ENCODE measurements at places on chromosomes 12 and 14.

DNA sequence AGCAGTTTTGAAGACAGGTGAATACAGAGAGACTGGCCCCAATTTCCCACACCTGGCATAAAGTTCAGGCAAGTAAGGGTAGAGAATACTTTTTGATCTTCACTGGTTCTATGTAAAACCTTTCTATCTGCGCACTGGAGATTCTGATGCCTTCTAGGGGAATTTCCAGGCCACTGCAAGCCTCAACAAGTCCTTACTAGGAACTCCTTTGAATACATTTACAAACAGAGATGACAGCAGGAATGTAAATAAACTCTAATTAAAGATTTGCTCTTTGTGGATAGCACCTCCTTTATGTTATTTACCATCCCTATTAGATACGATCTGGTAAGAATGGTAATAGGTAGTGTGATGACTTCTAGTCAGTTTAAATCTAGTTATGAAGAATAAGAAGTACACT lies 69.2 kb downstream of the NTN4 start:
- peak; percentile 27 for DNase-seq

- DNase-seq = no peak
Measured at GRCh38 chr14:72692696-72693095, 201.2 kb downstream of the DPF3 start.

GRCh38 chr14:97408937-97409815 lies 612.0 kb downstream of the VRK1 start:
- no peak for DNase-seq

GRCh38 chr12:52082669-52082987 lies 3.1 kb downstream of the SMIM41 start:
- DNase-seq = no peak

GRCh38 chr12:114506651-114507050 lies 100.7 kb upstream of the TBX5 start:
- DNase-seq = no peak

GRCh38 chr12:53496752-53497032 lies 2.6 kb downstream of the MAP3K12 start:
- no peak for DNase-seq

DNA sequence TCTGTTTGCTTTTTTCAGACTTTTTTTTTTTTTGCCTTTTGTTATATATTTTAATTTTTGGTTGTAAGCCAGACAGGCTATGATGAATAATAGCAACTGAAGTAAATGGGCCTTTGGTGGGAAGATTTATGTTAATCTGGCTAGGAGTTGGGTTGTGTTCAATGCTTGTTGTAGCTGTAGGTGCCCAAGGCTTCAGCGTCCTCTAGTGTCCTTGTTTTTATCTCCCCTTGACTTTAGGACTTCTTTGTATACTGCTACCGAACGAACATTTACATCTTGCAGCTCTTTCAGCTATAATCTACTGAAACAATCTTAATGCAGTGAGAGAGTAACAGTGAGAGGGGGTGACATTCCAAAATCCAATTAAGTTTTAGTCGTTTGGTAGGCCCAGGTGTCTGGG lies 848.4 kb upstream of the FBXO33 start:
- no peak for DNase-seq

DNA sequence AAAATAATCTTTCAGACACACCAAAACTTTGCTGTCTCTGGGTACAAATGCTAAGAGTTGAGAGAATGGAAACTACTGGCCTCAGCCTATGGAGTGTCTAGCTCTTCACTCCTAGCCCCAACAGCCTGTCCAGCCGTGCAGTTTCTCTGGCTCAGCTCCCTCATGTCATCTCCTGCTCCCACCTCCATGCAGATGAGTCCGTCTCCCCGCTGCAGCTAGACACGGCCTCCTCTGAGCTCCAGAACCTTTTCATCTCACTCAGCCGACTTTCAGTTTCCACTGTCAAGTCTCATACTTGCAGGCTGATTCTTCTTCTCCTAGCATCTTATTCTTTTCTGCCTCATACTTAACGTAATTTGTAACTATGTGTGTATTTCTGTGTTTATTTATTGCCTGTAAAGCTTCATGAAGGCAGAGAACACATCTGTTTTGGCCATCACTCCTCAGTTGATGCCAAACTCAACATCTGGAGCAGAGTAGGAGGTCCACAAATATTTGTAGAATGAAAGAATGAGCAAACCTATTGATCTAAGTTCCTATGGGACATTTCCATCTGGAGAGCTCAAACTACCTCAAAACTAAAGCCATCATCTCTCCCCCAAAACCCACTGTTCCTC lies 139.8 kb upstream of the PWP1 start:
- DNase-seq = no peak

- no peak for DNase-seq
Measured at GRCh38 chr14:100967178-100967577, 63.7 kb upstream of the RTL1 start.

DNA sequence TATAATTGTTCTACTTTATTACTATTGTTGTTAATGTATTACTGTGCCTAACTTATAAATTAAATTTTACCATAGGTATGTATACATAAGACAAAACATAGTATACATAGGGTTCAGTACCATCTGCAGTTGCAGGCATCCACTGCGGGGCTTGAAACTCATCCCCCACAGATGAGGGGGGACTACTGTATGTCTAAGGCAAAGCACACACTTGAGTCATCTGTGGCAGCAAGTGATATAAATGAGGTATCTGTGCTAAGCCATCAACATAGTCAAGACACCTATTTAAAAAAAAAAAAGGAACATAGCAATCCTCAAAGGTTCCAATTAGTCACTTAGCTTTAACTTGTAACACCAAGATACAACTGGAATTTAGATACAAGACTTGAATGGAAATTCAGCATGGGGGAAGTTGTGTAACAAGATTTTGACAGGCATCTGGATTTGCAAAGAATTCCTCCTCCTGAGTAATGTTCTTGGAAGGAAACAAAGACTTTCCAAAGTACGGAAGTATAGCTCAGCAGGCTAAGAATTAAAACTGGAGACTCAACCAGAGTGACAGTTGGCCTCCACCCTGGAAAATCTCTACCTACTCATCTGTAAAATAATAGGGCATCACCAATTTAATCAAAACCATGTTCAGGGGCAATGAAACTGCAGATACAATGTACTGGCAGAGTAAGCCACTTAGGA lies 14.9 kb downstream of the DCAF5 start:
- no peak for DNase-seq

DNA sequence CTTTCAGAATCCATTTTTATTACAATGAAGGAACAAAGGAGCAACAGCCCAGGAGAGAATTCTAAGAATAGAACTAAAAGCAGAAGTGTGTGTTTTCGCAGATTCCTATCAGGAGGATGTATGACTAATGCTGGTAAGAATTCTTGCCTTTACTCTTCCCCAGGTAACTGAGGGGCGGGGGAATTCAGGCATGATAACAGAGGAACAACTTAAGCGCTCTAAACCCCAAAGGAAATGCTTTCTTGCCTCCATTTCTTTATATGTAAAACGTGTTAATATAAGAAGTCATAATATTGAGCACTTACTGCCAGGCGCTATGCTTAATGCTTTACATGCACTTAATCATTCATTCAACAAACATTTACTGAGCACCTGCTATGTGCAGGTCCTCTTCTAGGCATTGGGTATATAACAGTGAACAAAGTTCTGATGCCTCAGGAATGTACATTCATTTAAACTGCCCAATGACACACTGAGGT lies 4.5 kb downstream of the HCAR1 start:
- DNase-seq = no peak

DNA sequence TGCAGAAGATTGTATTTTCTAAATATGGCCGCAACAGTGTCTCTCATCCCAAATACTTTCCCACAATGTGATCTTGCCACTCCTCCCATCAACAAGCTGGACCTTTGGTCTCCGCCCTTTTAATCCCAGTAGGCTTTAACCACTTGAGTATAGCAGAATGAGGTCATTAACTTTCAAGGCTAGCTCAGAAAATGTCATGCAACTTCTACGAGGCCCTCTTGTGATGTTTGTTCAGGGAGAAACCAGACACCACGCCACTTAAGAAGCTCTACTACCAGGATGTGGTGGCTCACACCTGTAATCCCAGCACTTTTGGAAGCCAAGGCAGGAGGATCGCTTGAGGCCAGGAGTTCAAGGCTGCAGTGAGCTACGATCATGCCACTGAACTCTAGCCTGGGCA lies 20.1 kb upstream of the OR6J1 start:
- peak; percentile 69 for DNase-seq

GRCh38 chr14:103744621-103745395 lies 29.2 kb downstream of the ZFYVE21 start:
- no peak for DNase-seq

DNA sequence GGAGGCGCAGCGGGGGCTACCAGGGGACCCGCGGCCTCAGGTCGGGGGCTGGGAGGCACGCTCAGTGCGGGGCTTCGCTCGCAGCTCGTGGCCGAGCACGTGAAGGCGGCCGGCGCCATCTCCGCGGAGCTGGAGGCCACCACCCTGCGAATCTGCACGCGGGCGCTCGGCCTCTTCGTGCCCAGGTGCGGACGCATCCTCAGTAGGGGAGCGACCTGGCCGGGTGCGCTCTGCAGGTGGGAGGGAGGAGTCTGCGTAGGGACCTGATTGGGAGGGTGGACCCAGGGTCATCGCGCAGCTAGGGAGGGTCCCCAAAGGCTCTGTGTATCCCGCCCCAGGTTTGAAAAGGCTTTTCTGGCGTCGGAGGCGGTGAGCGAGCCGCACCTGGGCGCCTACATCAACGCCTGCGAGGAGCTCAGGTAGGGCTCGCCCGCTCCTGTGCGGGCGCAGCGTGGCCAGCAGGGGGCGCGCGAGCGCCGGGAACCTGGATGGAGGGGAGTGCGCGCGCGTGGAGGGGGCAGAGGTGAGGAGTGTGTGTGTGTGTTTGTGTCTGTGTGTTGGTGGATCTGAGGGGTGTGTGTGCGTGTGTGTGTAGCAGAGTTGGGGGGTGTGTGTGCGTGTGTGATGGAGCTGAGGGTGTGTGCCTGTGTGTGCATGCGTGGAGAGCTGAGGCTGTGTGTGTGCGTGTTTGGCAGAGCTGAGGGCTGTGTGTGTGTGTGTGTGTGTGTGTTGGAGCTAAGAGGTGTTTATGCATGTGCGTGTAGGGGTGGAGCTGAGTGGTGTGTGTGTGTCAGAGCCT lies 10.3 kb downstream of the EXOC3L4 start:
- no peak for DNase-seq

DNA sequence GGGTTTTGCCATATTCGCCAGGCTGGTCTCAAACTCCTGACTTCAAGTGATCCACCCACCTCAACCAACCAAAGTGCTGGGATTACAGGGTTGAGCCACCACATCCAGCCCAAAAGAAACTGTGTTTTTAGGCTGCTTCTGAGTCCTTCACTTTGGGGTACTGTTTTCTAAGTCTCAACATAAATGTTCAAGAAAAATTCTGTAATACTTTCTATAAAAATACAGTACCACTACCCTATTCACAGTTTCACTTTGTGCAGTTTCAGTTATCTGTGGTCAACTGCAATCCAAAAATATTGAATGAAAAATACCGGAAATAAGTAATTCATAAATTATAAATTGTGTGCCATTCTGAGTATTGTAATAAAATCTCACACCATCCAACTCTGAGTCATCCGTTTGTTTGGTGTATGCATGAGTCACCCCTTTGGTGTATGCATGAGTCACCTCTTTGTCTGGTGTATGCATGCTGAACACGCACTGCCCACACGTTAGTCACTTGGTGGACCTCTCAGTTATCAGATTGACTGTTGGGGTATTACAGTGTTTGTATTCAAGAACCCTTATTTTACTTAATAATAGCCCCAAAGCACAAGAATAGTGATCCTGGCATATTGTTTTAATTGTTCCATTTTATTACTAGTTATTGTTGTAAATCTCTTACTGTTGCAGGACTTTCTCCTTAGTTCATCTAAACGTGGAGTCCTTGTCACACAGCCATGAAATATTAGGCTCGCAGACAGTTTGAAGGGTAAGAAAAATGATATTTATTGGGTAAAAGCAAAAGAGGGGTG lies 190.2 kb downstream of the FSCB start:
- peak; percentile 69 for DNase-seq

- DNase-seq = peak; percentile 52
Measured at GRCh38 chr12:87368259-87368658, 660.9 kb downstream of the C12orf50 start.

GRCh38 chr12:19451196-19451595 lies 11.9 kb downstream of the AEBP2 start:
- no peak for DNase-seq

DNA sequence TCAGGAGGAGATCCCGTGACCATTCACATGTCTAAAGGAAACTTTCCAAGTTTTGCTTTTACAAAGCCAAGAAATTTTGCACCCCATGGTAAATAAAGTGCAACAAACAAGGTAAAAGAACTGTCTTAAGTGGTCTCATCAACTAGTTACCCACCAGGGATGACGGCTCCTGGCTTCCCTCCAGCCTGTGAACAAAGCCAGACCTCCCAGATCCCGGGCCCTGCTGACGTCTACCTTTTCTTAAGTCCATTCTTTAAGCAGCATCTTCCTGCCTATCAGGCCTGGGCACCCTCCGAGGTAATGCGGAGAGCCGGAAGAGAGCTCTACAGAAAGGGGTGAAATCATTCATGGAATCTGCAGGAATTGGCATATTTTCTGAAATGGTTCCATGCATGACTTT lies 58.0 kb upstream of the DAAM1 start:
- no peak for DNase-seq

GRCh38 chr12:2561367-2561766 lies 233.4 kb upstream of the FKBP4 start:
- DNase-seq = no peak

DNA sequence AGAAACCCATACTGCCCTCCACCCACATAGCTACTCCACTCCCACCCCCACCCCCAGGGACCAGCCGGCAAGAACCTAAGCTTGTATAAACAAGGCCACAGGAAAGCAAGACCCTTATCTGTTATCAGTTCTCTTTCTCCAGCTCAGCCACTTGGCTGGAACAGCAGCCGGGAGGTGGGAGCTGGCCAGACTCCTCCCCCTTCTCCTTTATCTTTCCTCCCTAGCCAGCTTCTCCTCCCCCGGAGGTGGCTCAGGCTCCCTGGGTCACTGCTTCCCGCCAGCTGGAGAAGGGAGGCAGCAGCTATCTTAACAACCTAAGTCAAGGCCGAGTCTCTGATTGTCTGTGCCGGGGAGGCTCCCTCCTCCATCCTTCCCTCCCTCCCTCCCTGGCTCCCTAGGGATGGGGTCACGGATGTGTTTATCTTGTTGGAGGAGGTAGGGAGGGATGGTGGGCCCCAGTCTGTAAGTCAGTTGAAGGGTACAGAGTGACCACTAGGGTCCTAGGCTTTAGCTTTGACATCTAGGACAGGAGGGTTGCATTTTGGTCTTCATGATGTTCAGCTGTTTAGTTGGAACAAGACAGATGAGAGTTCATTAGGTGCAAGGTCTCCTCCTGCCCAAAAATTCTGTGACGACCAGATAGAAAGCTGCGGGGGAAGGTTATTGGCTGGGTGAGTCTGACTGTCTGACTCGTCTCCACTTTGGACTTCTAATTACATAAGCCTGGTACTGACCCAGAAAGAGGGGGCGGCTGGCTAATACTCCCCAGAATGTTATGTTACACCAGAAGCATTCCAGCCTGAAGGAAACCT lies 29.7 kb downstream of the ZFP36L1 start:
- DNase-seq = no peak

DNA sequence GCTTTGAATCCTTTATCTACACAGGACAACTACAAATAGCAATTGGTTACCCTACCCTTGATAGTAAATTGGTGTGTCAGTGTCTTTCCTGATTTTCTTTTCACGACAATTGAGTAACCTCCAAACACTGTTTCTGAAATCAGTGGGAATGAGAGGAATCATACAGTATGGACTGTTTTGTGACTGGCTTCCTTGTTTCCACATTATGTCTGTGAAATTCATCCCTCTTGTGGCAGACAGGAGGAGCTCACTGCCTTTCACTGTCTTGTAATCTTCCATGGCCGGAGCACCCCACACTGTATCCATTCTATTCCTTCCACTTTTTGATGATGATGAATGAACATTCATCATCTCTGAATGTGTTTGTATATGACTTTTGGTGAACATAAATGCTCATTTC lies 164.0 kb upstream of the PZP start:
- DNase-seq = no peak

All from DMS153 (cell line).